ENCODE measurements at places on chromosomes 11 and 22. TPM values are rescaled to one million over a fixed set of nuclear protein-coding genes. Genes with fewer than 3 reads are reported as not detected.
A peak's percentile ranks its signal among the peaks of the same experiment; 100 is the strongest.

DNA sequence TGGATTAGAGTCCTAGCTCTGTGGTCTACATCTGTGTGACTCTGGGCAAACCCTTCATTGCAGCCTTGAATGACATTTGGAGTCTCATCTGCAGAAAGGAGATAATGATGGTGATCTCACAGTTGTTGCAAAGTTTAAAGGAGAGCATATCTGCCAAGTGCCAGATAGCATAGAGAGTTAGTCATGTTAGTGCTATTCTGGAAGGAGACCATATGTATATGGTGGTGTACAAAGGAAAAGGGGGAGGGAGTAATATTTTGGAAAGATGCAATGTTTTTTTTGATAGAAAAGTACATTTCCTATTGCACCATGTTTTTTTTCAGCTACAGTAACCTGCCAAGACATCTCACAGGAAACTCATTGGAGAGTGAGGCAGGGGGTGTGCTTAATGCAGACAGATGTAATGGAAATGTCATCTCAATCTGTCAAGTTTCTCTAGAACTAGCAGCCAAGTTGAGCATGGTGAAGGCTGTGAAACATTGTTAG is 92.1 kb upstream of the NARS2 start:
- no peak overlapping the region for H3K4me3 ChIP-seq
- no peak overlapping the region for H3K27ac ChIP-seq
- H3K27me3 ChIP-seq, result peaks cover 6% of the 10 kb centered on the region
- H3K4me1 ChIP-seq, result no peaks in the 10 kb centered on the region

DNA sequence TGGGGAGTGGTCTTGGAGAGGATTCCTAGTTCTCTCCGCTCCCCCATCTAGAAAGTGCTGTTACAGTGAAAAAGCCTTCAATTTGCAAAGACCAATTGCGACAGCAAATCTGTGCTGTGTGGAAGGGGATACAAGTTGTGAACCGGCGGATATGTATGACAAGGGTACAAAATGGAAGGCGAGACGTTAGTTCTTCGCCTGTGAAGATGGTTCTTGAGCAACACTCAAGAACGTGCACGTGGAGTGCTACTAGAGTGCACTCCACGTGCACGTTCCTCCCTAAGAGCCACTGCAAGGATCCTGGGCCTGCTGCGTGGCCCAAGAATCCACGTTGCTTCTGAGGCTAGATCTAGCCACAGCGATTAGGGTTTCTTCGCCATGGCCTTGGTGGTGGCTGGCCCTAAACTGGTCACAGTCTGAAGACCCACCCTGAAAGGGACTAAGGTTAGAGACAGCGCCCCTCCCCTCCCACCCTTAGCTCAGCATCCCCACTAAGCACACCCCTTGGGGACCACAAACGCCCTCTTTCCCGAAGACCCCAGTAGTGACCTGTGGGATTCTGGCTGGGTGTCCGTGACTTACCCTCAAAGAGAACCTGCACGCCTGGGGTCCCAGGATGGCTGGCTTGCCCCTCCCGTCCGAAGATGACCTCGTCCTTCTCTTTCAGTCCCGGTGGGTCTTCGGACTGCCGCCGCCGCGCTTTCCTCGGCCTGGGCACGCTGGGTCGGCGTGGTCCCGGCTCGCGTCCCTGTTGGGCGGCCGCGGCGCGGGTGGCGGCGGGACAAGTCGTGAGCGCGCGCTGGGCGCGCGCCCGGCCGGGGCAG is 519 bp upstream of the PDE3B start:
- no peaks in the 10 kb centered on the region for H3K27me3 ChIP-seq
- H3K36me3 ChIP-seq, result peaks cover 58% of the 10 kb centered on the region
- H3K4me3 ChIP-seq, result peak overlapping the region; percentile 79
- H3K27ac ChIP-seq, result peak overlapping the region; percentile 90
- peaks cover 43% of the 10 kb centered on the region for H3K4me1 ChIP-seq
- DNase-seq, result peak; percentile 44

GRCh38 chr22:29780220-29780619 is 13.1 kb downstream of the UQCR10 start:
- no peaks in the 10 kb centered on the region for H3K27me3 ChIP-seq
- no peaks in the 10 kb centered on the region for H3K36me3 ChIP-seq
- H3K4me1 ChIP-seq, result no peaks in the 10 kb centered on the region
- DNase-seq, result no peak

The IGSF22 gene
- 0.43 TPM for total RNA-seq

DNA sequence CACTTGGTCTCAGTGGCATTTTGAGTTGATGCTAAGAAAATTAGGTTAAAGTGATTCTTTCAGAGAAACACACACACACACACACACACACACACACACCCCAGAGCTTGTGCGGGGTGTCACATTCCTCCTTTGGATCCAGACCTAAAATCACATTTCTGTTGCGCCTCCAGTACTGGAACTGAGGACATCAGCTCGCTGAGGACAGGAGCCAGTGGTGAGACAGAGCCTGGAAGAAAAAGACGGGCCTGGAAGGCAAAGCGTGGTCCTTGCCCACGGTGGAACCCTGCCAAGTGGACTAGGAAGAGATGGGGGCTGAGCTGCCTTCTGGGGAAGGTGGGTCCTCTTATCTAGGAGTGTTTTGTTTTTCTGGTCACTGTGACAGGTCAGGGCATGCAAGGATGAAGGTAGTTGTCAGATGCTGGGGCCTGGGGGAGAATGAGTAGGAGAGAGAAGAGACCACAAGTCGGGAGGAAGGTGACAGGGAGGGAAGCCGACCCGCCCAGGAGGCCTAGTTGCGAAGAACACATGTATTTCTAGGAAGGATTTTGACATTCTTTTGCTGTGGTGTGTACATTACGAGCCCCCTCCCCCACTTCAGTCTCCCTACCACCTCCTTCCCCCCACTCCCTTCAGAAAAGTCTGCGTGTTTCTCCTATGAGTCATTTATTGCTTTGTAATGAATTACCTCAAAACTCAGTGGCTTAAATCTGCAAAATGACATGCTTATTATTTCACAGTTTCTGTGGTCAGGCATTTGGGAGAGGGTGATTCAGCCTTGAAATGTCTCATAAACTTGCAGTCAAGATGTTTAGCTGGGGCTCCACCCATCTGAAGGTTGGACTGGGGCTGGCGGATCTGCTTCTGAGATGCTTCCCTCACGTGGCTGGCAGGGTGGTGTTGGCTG is 4.8 kb upstream of the ELFN2 start:
- peak overlapping the region; percentile 75 for H3K27ac ChIP-seq
- peaks cover 23% of the 10 kb centered on the region for H3K4me1 ChIP-seq

The HMOX1 gene
- total RNA-seq, result not detected

The VSIG10L2 gene
- not detected for total RNA-seq

DNA sequence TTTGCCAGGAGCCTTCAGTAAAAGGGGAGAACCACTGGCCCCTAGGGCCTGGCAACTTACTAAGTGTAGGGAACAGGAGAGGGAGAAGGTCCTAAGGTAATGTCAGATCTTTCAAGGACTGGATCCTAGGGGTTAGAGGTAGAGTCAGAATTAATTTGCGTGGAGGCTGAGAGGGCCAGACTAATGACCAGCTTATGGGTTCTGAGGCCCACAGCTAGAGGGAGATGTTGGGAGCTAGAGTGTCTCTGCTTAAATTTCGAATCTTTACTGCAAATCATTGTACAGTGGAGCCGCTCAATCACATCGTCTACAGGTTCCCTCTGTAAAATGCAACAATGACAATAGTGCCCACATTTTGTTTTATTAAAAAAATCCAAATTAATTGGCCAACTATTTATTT is 31.4 kb downstream of the CLMP start:
- DNase-seq, result no peak
- H3K4me3 ChIP-seq, result no peak overlapping the region
- no peak overlapping the region for H3K27ac ChIP-seq
- H3K36me3 ChIP-seq, result no peaks in the 10 kb centered on the region
